ENCODE measurements at places on chromosomes 1 and 21. TPM values are rescaled to one million over a fixed set of nuclear protein-coding genes. Genes with fewer than 3 reads are reported as not detected.

SERINC2 gene
- total RNA-seq = 126 TPM

LAD1 gene
- total RNA-seq = 72.6 TPM

HLX gene
- total RNA-seq = 8.2 TPM

DNA sequence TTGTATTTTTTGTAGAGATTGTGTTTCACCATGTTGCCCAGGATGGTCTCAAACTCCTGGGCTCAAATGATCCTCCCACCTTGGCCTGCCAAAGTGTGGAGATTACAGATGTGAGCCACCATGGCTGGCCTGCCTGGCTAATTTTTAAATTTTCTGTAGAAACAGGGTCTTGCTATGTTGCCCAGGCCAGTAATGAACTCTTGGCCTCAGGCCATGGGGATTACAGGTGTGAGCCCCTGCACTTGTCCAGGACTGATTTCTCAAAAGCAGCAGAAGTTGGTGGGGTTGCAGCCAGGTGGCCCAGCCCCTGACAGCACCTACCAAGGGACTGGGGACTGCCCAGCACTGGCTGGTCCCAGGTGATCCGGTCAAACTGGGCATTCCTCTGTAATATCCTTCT lies 44.1 kb upstream of the CXADR start:
- DNase-seq = no peak

DNA sequence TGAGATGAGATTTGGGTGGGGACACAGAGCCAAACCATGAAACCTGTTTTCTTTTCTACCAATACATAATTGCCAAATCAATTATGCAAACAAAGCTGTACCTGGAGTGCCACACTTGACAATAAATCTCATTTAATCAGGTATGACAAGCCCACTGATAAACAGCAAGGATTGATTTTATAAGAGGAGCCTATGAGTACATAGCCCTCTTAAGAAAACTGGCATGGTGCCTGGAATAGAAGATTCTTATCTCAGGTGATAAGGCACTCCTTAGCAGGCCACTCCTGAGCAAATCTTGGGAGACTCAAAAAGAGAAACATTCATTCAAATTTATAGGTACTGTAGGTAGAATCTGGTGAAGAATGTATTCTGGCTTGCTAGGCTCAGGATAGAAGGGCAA lies 28.6 kb upstream of the PDE4B start:
- DNase-seq = no peak

DNA sequence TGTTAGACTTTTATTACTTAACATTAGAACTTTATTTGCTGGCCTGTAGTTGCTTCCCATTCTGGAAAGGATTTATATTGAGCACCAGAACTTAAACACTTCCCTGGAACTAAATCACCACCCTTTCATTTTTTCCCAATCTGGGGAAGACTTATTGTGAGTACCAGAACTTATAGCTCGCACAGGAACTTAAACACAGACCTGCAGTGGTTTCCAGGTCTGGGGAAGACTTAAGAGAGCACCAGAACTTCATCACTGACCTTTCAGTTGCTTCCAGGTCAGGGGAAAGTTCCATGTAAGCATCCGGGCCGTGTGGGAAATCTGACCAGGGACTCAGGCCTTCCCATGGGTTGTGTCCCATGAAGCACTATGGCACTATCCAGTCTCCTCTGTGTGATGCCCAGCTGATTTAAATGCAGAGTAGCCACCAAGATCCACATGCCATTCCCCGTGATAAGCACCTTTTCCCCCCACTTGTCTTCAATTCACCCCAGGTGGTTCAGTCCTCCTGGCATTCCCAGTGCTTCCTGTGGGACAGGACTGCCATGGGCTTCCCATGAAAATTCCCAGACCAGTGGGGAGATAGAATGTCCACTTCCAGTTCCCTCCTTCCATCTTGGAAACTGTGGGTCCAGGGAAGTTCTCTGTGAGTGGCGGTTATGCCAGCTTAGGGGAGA lies 48.9 kb downstream of the C4BPA start:
- no peak for DNase-seq

DNA sequence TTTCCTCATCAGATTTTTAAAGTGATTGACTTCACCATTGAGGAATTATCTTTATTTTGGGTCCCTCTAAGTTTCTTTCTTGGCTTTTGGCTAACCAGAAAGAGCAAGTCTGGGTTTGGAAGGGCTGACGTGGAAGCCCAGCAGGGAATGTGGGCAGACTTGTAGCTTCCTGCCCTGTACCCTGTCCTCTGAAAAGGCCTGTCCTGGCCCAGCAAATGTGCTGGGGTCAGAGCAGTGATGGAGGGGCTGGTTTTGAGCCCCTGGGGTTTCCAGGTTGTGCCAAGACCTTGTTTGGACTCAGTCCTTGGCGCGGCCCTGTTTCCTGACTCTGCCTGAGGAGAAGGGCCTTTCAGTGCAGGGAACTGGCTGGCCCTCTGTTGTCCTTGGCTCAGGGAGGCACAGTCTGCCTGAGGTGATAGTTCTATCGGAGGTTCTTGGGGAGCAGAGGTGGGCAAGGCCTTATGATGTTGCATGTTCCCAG lies 72.1 kb downstream of the UCK2 start:
- no peak for DNase-seq

Data from kidney (tissue), 22 donors.